ENCODE measurements at places on chromosomes 2 and 18. TPM values are rescaled to one million over a fixed set of nuclear protein-coding genes. Genes with fewer than 3 reads are reported as not detected.

Gene EN1
- total RNA-seq, result not detected

Gene FMNL2
- 32.7 TPM for total RNA-seq

GRCh38 chr18:9771261-9771976 is 63.3 kb downstream of the RAB31 start:
- DNase-seq, result peak; percentile 88

- DNase-seq, result no peak
Measured at GRCh38 chr18:28854964-28855363, 678.0 kb upstream of the CDH2 start.

Gene RPRM
- 92.3 TPM for total RNA-seq

DNA sequence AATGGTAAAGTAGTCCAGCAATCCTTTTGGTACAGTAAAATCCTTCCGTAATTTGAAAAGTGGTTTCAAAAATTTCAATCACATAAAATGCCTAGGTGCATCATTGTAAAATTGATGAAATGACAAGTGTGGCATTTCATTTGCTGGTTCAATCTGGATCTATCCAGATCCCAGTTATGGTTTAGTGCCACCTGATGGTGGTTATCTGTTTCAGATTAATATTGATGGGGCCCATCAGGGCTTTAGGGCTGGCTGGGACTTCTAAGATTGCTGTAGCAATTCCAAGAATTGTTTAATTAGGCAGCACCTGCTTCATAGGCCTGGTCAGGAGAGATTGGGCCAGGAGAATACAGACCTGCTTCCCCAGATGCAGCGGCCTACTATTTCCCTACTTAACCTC is 55.5 kb upstream of the PIK3C3 start:
- DNase-seq, result no peak

Gene FSIP2
- 1.9 TPM for total RNA-seq

- DNase-seq, result no peak
Measured at GRCh38 chr2:14756981-14757657, 124.6 kb downstream of the LRATD1 start.

DNA sequence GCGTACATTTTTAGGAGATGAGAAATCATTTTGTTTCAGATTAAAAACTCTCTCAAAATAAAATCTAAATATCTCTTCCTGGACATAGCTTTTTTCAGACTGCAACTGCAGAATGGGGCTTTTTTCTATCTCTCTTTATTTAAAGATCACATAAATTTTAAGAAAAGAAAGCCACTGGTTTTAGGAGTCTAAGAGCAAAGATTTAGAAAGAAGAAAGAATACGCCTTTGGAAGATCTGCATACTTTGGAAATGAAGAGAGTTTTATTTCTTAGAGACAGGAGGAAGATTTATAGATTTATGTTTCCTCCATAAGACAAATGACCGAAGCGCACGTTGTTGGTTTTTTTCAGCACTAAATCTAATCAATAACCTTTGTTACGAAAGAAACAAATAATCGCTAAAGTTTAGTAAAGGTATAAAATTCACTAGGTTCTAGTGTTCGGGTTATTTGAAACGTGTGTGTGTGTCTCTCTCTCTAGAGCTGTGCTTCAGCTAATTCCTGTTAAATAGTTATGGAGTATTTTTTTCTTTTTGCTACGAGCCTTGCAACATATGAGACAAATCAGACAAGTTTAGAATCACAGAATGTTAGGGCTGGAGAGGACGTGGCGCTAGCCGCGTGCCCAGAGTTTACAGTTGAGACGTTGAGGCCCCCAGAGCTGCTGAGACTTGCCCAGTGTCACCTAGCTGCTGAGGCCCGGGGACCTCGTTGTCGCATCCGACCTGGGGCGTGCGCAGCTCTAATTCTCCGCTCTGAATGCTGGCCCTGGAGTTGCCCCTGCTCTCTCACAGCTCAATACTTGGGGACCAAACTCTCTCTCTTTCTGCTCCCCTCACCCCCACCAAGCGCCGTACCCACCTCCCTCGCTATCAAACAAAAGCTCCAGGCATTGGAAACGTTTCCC is 69.9 kb downstream of the CTAGE1 start:
- DNase-seq, result no peak

GRCh38 chr2:4135765-4136164 is 432.4 kb downstream of the DCDC2C start:
- DNase-seq, result peak; percentile 12

DNA sequence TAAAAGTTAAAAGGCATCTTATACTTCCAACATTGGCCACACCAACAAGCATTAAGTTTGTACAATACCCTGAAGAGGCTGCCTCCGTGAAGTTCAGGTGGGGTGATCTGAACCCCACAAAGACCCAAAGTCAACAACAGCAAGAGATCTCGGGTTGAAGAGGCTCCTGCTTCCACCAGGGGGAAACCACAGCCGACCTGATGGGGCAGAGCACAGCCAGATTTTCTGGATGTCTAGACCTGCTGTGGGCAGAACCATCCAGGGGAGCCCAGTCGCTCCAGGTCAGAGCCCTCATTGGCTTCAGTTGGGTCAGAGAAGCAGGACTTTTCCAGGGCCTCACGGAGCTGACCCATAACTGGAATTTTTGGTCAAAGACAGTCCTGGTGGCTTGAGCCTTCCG is 66.5 kb upstream of the ACKR3 start:
- peak; percentile 73 for DNase-seq

DNA sequence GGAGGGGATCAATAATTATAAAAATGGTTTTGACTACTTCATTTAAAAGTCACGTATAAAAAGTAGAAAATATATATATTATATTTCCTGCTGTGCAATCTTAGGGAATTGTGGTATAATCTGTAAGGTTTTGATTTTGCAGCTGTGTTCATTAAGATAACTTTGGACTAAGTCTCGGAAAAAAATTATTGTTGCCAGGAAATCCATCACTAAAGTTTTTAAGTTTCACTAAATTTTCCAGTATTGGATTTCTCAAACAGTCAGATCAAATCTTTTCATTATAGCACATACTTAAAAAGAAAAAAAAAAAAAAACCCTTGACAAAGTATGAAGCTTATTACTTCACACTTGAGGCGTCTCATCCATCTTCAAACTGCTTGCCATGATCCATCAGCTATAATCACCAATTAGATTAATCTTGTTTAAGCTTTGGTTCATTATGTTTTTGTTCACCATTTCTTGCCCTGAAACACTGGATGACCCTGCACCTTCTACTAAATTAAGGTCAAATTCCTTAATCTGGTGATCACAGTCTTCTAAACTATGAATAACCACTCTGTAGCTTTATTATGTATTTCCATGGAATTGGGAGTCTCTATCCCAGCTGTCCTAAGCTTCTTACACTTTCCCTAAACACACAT is 326.6 kb upstream of the COL3A1 start:
- no peak for DNase-seq

GRCh38 chr2:232434091-232434490 is 21.9 kb upstream of the ALPI start:
- DNase-seq, result peak; percentile 41

DNA sequence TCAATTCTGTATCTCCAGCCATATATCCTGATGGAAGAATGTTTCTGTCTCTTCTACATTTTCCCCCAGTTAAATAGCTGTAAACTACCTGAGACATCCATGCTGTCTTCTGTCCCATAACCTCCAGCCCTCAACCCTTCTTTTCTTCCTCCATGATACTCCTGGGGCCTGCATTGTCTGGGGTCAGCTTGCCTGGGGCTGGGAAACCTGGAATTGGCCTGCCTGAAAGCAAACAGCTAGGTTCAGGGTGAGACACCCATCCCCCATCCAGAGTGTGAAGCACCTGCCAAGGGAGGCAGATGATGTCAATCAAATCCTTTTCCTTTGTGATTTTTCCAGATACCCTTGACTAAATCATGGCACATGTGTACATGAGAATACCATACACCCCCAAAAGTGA is 313.7 kb upstream of the MGAT5 start:
- DNase-seq, result peak; percentile 16

- no peak for DNase-seq
Measured at GRCh38 chr2:144512891-144513351, 7.0 kb downstream of the ZEB2 start.

DNA sequence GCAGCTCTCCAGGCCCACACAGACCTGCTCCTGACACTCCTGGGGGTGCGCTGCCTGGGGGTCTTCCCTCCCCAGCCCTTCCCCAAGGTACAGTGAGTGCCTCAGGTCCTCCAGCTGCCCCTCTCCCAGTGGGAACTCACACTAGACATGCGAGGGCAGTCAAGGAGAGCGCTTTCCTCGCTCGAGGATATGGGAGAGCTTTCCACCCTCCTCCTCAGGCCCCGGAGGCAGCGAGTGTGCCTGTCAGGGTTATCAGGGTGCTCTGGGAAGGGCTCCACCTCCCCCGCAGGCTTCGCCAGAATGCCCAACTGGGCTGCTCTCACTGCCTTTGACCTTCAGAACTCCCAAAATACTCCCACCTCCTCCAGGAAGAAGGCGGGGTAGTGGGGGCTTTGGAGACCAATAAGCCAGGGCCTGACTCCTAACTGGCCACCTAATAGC is 85.7 kb upstream of the LAPTM4A start:
- no peak for DNase-seq

Gene NEDD4L
- total RNA-seq, result 39.8 TPM

DNA sequence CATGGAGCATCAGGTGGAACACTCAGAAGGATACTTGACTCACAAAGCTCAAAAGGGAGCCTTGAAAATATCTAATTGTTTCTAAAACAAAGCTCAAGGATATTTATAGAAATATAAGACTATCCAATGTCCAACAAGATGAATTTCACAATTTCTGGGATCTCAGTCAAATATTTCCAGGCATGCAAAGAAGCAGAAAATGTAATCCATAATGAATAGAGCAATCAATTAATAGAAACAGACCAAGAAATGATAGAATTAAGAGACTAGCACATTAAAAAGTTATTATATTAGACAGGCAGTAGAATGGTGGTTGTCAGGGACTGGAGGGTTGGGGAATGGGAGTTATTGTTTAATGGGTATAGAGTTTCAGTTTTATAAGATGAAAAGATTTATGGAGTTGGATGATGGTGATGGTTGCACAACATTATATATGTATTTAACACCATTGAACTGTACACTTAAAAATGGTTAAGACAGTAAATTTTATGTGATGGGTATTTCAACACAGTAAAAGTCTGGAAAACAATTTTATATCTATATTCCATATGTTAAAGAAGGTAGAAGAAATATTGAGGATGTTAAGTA is 189.9 kb upstream of the PIEZO2 start:
- no peak for DNase-seq

GRCh38 chr18:78145096-78145495 is 834.5 kb upstream of the SALL3 start:
- no peak for DNase-seq

DNA sequence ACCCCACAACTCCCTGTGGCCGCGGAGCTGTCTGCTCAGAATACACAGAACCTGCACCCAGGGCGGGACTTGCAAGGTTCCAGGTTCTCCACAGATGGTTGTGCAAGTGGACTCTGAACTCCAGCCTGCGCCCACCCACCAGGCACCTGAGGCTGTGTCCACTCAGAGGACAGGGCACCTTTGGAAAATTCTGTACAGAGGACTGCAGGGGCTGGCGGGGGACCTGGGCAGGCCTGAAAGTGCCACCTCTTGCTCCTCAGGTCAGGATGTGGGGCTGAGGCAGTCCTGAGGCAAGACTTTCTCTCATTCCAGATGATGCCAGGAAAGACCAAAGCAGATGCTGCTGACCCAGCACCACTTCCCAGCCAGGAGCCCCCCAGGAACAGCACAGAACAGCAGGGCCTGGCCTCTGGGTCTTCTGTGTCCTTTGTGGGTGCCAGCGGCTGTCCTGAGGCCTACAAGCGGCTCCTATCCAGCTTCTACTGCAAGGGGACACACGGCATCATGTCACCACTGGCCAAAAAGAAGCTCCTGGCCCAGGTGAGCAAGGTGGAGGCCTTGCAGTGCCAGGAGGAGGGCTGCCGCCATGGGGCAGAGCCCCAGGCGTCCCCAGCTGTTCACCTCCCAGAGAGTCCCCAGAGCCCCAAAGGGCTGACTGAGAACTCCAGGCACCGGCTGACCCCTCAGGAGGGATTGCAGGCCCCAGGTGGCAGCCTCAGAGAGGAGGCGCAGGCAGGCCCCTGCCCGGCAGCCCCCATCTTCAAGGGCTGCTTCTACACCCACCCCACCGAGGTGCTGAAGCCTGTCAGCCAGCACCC is 14.4 kb downstream of the ARID5A start:
- no peak for DNase-seq

- DNase-seq, result no peak
Measured at GRCh38 chr2:128196471-128196931, 105.5 kb downstream of the UGGT1 start.

DNA sequence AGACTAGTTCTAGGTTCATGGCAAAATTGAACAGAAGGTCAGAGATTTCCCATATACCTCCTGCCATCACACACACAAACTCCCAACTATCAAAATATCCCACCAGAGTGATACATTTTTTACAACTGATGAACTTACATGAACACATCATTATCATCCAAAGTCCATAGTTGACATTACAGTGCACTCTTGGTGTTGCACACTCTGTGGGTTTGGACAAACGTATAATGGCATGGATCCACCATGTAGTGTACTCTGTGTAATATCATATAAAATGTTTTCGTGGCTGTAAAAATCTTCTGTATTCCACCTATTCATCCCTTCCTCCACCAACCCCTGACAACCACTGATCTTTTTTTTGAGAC is 25.9 kb upstream of the STAM2 start:
- DNase-seq, result no peak

Gene SLC40A1
- 0.55 TPM for total RNA-seq

DNA sequence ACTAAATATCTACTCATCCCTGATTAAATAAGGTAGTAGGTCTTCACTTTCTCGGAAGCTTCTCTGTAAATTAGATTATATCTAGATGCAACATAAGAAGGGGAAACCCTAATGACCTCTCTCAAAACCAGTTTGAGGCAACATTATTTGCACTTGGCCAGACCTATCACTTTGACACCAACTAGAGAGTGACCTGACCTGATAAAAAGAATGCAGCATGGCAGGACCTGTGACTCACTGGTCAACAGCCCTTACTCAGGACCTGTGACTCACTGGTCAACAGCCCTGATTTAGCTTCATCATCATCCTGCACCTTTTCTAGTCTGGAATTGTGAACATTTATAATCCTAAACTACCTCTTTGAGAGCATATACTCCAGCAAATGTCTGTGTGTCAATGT is 1957.7 kb upstream of the CELF4 start:
- no peak for DNase-seq

- no peak for DNase-seq
Measured at GRCh38 chr2:86020984-86021383, 84.7 kb downstream of the POLR1A start.

Gene EMX1
- total RNA-seq, result 0.28 TPM

GRCh38 chr18:67932271-67932670 is 415.8 kb upstream of the DSEL start:
- DNase-seq, result no peak

GRCh38 chr2:75602724-75603342 is 42.1 kb upstream of the EVA1A start:
- no peak for DNase-seq

DNA sequence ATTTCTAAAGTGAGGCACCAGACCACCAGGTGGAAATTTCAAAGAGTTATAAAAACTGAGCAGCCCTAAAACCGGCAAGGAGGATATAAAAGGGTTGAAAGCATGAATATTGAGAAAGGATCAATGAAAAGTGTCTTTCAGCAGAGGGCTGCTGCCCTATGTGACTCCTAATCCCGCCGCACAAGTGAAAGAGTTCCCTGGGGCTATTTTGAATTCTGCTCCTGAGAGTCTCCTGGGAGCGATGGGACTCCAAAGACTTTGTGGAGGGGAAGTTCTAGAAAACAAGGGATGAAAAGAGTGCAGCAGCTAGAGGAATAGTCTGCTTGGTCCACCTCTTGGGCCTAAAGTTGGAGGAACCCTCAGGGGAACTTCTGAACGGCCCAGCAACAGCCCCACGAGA is 205.2 kb downstream of the SP3 start:
- DNase-seq, result no peak

Data from H7 (cell line).